Choroid plexus epithelial cell (primary cell): ENCODE measurements at places on chromosomes 16 and 17.

DNA sequence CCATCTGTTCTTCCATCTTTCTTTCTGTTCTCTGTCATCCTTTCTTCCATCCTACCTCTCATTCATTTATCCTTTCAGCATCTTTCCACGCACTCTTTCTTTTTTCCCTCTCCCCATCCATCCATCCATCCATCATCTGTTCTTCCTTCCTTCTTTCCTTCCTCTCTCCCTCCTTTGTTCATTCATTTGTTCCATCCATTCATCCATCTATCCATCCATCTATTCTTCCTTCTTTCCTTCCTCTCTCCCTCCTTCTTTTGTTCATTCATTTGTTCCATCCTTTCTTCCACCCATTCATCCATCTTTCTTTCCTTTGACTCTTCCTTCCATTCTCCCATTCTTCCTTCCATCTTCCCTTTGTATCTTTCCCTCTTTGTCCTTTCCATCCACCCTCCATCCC, 39.2 kb downstream of the ARHGAP23 start:
- no peak for DNase-seq

- no peak for DNase-seq
Observed at GRCh38 chr17:38609280-38610031, 3.7 kb upstream of the SRCIN1 start.

DNA sequence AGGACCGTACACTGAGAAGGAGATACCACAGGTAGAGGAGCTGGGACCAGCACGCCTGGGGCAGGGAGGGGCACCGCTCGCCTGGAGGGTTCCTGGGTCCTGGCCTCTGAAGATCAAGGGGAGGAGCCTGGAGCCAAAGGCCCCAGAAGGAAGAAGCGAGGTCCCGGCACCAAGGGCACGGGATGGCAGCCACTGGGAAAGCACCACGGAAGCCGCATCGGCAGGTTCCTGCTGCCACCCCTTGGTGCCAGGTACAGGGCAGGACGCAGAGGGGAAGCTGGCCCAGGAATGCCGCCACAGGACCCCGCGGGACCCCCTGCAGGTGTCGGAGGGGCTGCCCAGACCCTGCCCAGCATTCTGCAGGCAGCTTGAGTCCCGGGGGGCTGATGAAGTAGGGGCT, 42.5 kb upstream of the CBFA2T3 start:
- DNase-seq = no peak

DNA sequence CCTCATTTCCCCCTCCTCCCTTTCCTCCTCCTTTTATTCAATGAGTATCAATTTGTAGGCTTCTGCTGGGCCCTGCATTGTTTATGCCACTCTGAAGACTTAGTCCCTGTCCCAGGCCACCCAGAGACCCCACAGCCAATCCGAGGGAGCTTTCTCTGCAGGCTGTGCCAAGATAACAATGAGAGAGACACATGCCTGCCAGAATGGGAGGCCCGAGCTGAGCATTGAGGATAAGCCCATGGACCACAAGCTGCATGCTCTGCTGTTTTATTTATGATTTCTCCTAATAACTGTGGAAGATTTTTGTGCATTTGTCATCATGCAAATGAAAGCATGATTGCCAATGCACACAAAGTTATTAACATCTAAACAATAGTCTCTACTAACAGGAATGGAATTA, 3.0 kb downstream of the RCVRN start:
- no peak for DNase-seq

DNA sequence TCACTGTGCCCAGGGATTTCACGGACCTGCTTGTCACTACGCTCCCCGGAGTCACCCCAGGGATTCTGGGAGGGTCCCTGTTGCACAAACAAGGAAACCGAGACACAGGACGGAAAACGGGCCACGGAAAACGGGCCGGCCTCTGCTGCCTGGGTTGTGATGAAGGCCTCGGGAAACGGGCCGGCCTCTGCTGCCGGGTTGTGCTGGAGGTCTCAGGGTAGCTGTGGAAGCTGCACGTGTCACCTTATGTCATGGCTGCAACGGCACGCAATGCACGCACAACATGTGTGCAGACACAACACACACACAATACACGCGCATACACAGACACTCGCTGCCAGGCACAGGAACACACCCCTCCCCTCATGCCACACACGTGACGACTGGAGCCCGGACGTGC, 27.0 kb upstream of the GNG13 start:
- DNase-seq = no peak

- no peak for DNase-seq
Observed at GRCh38 chr17:61248399-61248798, 151.2 kb upstream of the TBX2 start.

- DNase-seq = no peak
Observed at GRCh38 chr17:51805765-51806164, 352.7 kb downstream of the CA10 start.

DNA sequence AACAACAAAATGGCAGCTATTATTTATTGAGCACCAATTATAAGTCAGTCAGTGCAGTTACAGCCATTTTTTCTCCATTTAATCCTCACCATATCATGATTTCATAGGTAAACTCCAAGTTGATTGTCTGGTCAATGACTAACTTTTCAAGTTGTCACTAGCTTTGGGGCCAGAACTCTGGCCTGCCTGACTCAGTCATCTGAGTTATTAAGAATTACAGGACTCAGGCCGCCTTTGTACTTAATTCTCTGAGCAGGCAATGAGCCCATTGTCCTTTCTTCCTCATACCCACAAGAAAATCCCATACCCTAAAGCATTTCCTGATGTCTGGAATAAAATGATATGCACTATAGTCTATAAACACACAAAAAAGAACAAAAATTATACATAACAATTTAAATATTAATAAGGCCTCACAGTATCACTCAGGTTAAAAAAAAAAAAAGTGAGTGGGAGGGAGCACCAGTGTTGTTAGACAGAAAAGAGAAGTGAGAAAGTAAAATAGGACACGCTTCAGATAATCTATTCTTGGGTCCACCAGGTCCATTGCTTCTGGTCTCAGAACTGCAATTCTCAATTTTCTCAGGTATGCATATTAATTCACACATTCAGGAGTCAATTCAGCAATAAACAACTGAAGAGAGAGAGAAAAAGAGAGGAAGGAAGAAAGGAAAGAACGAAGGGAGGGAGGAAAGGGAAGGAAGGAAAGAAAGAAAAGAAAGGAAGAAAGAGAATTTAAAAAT, 70.2 kb downstream of the SPAG9 start:
- no peak for DNase-seq

DNA sequence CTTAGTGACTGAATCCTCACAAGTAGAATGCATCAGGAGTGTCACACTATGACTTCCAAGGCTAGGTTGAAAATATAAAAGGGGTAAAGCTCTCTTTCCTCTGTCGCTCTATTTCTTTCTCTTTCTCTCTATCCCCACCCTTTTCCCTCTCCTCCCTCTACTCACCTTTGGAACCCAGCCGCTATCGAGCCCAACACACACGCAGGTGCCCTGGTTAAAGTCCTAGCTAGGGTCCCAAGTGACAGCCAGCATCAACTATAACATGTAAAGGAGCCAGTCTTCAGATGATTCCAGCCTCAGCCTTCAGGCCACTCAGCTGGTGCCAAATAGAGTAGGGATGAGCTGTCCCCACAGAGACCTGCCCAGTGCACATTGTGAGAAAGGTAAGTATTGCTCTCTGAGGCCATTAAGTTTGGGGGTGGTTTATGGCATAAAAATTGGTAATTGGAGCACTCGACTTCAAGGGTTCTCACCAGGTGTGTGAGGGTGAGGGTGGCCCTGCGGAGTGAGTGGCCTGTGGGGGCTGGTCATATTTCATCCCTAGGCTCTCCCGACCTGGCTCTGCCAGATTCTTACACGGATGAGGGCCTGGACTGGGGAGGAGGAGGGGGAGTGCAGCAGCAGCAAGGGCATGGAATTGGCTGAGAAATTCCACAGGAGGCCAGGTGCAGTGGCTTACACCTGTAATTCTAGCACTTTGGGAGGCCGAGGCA, 14.9 kb upstream of the C16orf54 start:
- DNase-seq = no peak

DNA sequence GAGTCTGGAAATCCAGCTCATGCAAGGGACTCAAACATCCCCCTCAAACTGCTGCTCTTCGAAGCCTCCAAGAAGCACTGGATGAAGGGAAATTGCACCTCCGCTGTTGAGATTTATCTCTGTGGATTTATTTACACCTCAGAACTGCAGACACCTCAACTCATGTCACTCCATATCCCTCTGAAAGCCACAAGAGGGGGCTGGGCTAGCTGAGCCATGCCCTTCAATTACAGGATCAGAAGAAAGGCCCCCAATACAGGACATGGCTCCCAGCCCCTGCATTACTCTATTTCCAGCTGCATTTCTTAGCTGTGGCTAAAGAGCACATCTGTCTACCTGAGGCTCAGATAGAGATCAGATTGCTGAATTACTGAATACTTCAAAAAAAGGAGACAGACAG, 103.1 kb upstream of the DYNLRB2 start:
- DNase-seq = no peak

- DNase-seq = no peak
Observed at GRCh38 chr16:87845213-87845612, 24.1 kb downstream of the SLC7A5 start.

- DNase-seq = peak; percentile 77
Observed at GRCh38 chr17:76623271-76624146, 20.0 kb downstream of the ST6GALNAC1 start.

DNA sequence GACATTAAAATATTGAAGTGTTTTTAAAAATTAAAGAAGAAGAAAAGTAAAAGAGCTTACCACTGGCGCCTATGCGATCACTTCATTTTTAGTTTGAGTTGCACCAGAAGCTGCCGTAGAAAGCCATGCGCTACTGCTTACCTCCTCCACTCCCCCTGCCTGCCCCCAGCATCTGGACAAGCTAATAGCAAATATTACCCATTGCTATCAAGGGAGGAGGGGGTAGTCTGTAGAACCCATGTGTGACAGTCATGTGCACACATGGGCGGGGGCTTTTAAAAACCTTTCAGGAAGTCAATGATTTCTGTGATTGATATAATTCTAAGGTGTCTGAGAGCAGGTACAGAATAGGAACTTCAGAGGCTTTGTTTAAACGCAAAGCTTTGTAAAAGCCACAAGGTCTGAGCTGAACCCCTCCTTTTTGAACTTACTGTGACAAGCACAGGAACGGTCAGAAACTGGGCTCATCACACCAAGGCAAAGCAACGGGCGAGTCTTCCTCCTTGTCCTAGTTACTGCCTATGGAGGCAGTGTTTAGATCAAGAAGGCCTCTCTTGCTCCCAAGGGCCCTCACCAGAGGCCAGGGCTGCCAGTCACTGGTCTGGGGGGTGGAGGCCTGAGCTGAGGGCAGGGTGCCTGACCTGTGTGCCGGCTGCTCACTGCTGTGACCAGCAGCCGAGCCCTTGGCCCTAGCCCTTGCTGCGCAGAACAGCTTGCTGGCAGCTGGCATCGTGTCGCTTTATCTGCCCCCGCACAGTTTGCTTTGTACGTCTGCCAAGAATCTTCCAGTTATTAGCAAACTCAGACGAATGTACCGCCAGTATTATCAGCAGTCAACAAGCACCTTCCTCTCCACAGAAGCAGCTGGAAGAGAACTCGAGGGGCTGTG, 15.0 kb downstream of the GINS2 start:
- peak; percentile 76 for DNase-seq

GRCh38 chr16:81786868-81787267, 7.8 kb downstream of the PLCG2 start:
- no peak for DNase-seq

GRCh38 chr17:16456742-16457316, 35.2 kb downstream of the LRRC75A start:
- DNase-seq = no peak

DNA sequence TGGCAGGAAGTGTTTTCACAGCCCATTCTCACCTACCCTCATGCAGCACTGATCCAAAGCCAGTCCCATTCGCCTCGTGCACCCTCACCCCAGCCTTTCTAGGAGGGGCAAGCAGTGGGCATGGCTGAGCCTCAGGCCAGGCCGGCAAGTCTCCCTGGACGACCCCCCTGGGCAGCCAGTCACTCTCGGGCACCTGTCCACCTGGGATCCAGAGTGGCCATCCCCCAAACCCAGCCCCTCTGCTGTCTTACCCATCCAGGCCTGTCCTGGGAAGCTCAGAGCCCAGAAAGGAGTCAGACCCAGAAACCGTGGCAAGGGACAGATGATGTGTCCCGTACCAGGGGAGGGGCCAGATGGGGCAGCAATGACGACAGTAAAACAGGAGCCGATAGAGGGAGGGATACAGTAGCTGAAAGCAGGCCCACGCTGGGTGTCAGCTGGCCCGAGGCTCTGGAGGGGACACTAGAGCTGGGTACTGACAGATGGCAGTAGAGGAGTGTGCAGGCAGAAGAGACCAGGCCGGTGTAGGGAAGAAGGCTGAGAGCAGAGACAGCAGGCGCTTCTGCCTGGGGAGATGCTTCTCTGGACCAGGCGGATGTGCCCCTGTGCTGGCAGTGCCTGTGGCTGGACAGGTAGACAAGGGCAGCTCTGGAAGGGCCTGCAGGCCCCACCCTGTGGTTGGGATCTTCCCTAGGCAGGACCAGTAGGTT, 5.8 kb downstream of the CMTM3 start:
- DNase-seq = no peak

- DNase-seq = no peak
Observed at GRCh38 chr17:72838581-72838980, 253.9 kb downstream of the SLC39A11 start.

GRCh38 chr17:4199818-4200402, 56.9 kb downstream of the CYB5D2 start:
- peak; percentile 58 for DNase-seq

- peak; percentile 47 for DNase-seq
Observed at GRCh38 chr17:48240562-48241130, 133.1 kb downstream of the SNX11 start.

DNA sequence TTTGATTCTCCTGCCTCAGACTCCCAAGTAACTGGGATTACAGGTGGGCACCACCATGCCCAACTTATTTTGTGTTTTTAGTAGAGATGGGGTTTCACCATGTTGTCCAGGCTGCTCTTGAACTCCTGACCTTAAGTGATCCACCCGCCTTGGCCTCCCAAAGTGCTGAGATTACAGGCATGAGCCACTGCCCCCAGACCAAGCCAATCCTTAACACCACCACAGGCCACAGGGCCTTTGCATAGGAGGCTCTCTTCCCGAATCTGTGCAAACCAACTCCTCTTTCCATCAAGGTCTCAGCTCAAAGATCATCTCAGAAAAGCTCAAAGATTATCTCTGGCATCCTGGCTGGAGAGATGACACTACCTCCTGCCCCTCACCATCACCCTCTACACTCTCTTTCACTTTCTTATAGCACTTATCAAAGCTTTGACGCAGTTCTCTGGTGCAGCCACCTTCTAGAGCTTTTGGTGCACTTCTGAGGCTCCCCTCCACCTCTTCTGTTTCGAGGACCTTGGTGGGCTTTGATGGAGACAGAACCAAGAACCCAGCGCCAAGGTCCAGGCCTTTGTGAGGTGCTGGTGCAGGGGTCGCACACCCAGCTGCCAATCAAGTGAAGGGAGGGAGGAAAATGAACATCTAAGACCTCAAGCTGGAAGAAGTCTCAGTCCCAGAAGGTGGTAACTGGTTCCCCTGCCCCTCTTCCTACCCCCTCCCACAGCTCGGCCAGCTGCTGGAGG, 23.2 kb upstream of the PHB1 start:
- DNase-seq = no peak

GRCh38 chr17:72387969-72388368, 267.1 kb downstream of the SOX9 start:
- DNase-seq = no peak
